ENCODE measurements at places on chromosomes 2 and 18.

- no peak for DNase-seq
Observed at GRCh38 chr18:49276680-49277079, 183.8 kb downstream of the DYM start.

DNA sequence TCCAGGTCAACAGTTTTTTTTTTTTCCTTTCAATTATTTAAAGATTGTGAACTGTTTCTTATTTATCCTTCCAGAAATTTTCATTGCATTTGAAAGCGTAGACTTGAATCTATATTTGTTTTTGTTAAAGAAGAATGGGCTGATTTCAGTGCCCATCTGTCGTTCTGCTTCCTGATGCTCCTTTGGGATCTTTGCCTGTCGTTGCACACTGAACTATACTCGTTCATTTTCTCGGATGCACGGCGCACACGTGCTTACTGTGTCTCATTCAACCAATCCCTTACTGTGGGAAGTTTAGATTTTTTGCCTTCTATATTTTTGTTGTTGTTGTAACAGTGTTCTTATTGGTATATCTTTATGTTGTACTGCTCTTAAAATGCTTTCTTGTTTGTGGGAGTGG, 149.7 kb downstream of the VAPA start:
- DNase-seq, result no peak

DNA sequence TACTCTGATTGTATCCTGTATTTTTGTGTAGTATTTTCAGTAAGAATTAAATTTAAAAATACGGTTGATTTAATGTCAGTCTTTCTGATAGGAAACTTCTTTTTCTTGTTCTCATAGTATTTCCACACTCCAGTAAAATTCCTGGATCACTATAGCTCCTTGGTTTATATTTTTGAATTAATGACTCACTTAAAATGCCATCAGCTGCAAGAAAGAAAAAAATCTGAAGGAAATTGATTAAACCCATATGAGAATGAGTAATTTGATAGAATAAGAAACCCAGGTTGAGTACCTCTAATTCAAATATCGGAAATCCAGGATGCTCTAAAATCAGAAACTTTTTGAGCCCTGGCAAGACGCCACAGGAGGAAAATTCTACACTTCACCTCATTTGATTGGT, 186.8 kb upstream of the RND3 start:
- DNase-seq, result no peak

DNA sequence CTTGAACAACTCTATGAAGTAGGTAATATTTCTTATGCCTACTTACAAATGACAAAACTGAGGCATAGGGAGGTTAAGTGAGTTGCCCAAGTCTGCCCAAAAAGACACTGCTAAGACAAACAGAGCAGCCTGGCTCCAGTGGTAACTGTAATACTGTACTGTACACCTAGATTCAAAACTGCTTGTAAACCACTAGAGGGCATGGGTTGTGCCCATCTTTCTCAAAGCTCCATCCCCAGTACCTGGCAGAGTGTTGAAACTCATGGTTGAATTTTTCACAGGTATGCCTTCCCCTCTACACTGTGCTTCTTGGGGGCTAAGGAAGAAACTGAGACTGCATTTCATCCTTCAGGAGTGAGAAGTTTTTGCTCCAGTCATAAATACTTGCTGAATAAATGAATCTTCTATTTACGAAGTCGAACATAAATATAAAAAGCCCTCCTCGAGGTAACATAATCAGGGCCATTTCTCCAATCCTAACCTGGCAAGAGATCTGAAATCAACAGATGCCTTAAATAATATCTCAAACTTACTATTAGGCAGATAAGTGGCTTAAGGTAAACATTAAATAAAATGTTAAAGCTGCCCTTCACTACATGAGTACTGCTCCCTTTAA, 2.0 kb downstream of the PPP4R1 start:
- DNase-seq, result peak; percentile 14

DNA sequence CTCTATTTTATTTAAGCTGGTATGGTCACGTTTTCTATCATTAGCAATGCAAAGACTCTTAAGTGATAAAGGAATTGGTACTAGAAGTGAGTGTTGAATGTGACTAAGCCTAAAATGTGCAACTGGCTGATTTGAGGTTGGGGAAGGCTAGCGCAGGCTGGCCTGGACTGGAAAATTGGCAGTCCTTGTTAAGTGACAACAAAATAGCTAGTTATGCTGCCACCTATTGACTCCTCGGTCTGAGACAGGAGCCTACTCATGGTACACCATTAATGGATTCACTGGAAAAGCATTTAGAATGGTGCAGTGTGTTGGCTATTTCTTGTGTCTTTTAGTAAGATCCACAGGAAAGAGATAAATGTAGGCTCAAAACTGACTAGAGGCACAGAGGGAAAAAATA, 5.7 kb upstream of the WIPF1 start:
- DNase-seq, result peak; percentile 40

DNA sequence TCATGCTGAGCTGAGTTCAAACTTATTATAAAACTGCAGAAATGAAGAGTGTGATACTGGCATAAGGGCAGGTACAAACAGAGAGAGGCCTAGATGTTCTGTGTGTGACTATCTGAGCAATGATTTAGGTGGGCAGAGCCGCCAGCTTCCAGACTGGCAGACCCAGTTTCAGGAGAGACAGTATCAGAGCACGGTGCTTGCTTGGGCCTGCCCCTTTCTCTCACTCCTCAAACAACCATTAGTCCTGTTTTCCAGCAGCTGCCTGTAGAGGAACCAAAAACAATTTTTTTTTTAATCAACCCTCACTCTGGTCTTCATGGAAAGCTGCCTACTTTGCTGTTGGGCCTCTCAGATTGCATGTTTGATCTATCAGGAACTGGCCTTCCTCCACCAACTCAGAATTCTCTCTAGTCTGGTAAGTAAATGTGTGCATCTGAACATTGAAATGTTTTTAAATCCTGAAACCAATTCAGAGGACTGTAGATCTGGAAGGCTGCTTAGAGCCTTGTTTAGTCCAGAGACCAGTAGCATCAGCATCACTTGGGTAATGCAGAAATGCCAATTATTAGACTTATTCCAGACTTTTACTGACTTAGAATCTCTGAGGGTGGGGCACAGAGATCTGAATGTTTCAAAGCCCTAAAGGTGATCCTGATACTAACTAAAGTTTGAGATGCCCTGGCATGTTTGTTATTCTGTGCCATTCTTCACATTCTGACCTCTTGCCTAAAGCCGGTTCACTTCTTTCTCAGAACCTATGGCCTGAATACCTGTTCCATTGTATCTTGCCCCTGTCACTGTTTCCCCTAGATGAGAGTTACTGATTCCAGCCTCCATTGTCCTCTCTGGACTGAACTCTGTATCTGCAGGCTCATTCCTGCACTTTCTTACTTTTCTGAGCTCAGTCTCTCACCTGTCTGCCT, 24.8 kb upstream of the CRIM1 start:
- DNase-seq, result no peak

DNA sequence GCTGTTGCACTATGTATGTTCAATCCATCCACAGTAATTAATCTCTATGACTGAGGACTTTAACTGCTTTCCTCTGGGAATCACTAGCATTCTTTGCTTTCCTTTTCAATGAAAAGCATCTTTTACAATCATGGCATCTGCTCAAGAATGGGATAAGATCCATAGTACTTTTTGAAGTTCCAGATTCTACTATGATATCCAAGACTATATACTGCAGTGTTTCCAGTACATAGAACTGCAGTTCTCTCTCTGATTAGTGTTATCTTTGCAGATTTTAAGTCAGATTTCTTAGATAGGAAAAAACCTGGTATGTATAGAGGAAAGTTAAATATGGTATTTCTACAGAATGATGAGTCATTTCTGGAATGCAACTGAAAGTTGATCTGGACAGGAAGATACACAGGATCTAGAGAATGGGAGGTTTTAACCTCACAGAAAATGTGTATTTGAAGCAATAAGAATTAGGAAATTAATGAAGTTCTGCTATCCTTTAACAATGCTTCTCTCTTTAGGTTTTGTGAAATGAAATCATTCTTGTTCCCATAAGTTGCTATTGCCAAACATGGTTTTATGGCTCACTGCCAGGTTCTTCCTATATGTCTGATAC, 670.7 kb downstream of the ERBB4 start:
- peak; percentile 37 for DNase-seq

DNA sequence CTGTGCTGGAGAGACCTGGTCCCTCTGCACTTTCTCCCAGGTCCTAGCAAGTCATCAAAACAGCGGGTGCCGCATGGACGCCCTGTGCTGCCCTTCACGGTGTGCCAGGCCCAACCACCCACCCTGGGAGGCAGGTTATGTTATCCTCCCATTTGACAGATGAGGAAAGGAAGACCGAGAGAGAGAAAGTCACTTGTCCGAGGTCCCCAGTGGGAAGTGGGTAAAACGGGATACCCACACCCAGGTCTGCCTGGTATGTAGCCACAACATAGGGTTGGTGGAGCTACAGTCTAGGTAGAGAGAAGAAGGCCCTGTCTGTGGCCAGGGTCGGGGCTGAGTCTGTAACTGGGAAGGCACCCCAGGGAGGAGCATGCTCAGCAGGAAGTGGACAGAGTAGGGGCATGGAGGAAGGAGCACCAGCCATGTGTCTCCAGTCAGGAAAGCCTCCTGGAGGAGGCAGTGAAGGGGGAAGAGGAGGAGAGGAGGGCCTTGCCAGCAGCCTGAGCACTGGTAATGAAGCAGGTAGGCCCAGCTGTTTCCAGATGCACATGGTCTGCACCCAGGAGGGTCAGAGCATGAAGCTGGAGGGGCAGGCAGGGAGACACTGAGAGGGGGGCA, 98.4 kb downstream of the ZFP36L2 start:
- no peak for DNase-seq

GRCh38 chr2:108330979-108331378, 42.3 kb downstream of the SULT1C2 start:
- DNase-seq, result no peak

- no peak for DNase-seq
Observed at GRCh38 chr2:86704459-86704971, 15.6 kb upstream of the RMND5A start.

- DNase-seq, result no peak
Observed at GRCh38 chr2:156338578-156338977, 6.1 kb upstream of the NR4A2 start.

GRCh38 chr2:25402477-25402876, 60.8 kb upstream of the DNMT3A start:
- no peak for DNase-seq

DNA sequence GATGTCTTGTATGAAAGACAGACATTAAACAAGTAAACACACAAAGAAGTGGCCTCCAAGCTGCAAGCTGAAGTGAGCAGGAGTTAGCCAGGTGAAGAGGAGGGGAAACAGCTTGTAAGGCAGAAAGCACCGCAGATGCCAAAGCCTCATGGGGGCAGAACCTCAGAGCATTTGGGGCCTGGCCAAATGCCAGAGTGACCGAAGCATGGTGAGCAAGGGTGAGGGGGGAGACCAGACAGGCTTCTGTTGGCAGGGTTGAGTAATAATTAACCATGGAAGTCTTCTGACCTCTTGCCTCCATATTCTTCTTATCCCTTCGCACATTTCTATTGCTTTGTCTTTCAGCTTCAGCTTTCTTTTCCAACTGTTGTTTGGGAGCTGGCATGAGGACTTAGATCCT, 5.6 kb downstream of the QPCT start:
- peak; percentile 53 for DNase-seq

DNA sequence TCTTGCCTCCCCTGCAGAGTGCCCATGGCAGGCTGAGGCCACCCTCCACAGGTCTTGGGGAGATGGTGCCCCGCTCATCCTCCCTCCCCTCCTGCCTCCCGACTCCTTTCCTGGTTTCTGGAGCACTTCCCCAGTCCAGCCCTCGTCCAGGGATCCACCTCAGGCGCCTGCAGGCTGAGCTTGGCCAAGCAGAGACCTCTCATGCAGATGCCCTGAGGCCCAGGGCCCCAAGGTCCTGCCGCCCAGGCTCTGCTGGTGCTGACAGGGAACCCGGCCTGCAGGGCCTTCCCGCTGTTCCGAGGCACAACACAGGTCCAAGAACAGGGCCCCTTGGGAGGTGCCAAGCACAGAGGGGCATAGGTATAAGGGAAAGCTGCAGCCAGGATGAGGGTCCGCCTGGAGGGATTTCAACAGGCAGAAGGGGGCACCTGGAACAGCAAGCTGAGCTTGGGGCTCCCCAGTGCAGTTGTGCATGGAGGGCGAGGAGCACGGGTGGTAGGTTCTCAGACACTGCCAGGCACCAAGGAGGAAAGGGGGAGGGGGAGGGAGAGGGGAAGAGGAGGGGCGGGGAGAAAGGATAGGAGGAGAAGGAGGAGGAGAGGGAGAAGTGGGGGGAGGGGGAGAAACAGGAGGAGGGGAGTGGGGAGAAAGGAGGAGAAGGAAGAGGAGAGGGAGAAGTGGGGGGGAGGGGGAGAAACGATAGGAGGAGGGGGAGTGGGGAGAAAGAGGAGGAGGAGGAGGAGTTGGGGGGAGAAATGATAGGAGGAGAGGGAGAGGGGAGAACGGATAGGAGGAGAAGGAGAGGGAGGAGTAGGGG, 1.2 kb upstream of the ANO7 start:
- no peak for DNase-seq

- DNase-seq, result no peak
Observed at GRCh38 chr2:111117598-111118480, 2.9 kb upstream of the BCL2L11 start.

DNA sequence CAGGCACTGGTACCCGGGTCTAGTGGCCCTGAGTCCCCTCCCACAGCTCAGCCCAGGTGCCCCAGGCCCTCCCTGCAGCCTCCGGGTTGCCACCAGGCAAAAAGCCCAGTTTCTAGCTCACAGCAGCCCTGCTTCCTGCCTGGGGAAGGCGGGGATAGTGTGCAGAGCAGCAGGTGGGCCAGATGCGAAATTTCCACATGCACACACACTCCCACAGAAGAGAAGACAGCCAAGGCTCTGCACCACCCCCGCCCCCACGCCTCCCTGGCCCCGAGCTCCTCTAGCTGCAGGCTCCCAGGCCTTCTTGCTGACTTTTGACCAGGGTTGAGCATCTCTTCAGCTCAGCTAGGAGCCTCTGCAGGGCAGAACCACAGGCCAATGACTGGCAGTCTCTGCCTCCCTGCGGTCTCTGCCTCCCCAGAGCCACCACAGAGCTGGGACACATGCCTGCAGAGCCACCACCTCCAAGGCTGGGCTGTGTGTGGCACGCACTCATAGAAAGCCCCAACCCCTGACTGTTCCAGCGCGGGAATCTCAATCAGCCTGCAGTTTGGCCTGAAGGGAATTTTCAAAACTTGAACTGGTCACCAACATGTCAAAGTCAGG, 7.2 kb downstream of the SLC66A2 start:
- no peak for DNase-seq

- DNase-seq, result no peak
Observed at GRCh38 chr2:231200805-231201474, 2.5 kb downstream of the ARMC9 start.

- DNase-seq, result no peak
Observed at GRCh38 chr2:143503280-143503679, 374.1 kb downstream of the ARHGAP15 start.

GRCh38 chr2:160838147-160838546, 322.1 kb upstream of the TANK start:
- DNase-seq, result no peak

DNA sequence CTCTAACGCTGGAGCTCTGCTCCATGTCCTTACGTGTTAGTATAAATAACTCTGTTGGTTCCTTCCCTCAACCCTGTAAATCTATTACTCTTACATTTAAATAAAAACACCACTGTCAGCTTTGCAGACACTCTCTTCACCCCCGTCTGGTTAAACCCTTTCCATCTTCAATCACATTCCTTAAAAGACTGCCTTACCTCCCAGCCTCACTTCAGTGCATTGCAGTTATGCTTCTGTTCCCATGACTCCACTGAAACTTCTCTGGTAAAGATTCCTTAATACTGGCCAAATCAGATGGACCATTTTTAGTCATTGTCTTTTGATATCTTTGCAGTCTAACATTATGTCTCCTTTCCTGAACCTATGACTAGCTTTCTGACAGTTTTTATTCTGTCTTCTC, 61.7 kb downstream of the EML4 start:
- no peak for DNase-seq

- DNase-seq, result peak; percentile 11
Observed at GRCh38 chr18:76490670-76491472, 4.2 kb downstream of the ZNF516 start.

All from BE2C (cell line).